ENCODE measurements at places on chromosomes 4 and X.

GRCh38 chrX:136608295-136608933 lies 39.5 kb upstream of the CD40LG start:
- no peak for DNase-seq

GRCh38 chr4:7101692-7102515 lies 34.0 kb upstream of the GRPEL1 start:
- DNase-seq: peak; percentile 91

DNA sequence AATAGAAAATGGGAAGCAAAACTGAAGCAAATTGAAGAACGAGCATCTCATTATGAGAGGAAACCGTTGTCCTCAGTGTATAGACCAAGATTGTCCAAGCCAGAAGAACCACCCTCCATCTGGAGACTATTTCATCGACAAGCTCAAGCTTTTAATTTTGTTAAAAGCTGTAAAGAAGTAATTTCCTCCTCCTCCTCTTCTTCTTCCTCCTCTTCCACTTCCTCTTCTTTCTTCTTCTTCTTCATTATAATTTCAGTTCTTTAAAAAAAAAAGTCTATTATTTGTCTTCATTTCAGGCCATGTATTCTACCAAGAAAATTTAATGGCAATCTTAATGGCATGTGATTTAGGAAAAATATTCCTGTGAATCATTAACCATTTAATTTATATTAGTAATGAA lies 7.6 kb downstream of the PRIMPOL start:
- no peak for DNase-seq

DNA sequence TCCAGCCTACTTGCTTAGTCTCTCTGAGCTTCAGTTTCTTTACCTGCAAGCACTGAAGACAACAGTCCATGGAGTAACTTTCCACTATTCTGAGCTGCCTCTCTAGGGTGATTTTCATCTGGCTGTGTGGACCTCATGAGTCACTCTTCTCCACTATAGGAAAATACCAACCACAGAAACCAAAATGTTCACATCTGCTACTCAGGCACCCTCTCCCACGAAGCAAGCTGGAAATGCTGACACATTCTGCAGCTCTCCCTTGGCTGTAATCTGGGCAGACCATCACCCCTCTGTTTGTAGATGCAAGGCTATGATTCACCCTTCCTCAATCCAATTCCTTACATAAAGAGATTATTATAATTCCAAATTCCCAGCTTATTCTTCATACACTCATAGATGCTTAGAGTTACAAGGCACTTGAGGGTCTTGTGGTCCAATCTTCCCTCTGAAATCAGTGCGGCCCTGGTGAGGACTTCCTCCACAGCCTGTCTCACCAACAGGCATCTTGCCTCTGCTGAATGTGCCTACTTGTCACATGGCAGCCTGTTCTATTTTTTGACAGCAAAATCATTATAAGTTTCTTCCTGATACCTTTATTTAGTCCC lies 97.0 kb upstream of the LNX1 start:
- no peak for DNase-seq

DNA sequence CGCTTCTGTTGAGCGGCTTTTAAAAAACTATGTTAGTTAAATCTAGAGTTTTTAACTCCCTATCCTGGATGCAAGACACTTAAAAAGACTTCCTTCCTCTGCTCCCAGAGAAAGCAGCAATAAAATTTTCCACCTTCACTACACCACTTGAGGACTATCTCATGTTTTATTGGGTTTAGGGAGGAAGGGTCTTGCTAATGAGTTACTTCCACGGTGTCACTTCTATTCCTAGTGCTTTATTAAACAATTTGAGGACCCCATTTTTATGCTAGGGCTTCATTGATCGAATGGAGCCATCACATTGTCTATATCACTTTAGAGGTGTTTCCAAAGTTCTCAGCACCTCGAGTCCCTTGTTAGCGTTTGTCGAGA lies 3.7 kb upstream of the STIM2 start:
- DNase-seq: no peak

GRCh38 chr4:122614621-122615020 lies 6.2 kb downstream of the IL21 start:
- no peak for DNase-seq

GRCh38 chr4:109113521-109113920 lies 188.9 kb downstream of the COL25A1 start:
- no peak for DNase-seq

DNA sequence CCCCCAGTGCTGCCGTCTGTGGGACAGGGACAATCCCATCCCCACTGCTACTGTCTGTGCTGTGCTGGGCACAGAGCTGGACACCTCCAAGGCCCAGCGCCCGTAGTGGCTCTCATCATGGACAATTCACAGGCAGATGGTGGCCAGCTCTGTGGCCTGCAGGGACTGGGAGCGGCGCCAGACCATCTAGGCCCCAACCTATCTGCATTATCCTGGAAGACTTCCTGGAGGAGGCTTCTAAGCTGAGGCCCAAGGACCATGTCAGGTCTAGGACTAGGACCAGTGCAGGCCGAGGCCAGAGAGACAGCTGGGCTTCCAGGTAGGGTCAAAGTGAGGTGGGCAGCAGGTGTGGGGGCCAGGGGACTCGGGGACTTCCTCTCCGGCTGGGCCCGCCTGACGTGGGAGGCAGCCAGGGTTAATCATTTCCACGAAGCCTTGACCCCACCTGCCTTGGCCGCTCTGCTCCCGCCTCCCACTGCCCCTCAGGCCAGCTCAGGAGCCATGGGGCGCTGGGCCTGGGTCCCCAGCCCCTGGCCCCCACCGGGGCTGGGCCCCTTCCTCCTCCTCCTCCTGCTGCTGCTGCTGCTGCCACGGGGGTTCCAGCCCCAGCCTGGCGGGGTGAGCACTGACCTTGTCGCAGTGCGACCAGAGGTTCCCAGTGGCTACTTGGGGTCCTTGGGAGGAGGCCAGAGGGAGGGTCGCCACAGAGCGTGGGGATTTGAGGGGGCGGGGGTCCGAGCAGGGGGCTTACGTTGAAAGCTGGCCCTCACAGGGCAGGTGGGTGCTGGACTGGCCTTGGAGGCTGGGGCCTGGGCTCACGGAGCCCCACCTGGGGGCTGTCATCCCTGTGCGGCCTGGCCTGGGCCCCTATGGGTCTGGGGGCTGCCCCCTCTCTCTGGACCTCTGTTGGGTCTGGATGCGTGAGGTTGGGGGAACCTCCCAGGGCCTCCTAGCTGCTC lies at the start of gene HGFAC:
Gene HGFAC, plus strand, starts transcription at position 468 of the 959 bp plus-strand sequence. Its CDS starts 34 bp downstream, at position 502.
- DNase-seq: no peak

DNA sequence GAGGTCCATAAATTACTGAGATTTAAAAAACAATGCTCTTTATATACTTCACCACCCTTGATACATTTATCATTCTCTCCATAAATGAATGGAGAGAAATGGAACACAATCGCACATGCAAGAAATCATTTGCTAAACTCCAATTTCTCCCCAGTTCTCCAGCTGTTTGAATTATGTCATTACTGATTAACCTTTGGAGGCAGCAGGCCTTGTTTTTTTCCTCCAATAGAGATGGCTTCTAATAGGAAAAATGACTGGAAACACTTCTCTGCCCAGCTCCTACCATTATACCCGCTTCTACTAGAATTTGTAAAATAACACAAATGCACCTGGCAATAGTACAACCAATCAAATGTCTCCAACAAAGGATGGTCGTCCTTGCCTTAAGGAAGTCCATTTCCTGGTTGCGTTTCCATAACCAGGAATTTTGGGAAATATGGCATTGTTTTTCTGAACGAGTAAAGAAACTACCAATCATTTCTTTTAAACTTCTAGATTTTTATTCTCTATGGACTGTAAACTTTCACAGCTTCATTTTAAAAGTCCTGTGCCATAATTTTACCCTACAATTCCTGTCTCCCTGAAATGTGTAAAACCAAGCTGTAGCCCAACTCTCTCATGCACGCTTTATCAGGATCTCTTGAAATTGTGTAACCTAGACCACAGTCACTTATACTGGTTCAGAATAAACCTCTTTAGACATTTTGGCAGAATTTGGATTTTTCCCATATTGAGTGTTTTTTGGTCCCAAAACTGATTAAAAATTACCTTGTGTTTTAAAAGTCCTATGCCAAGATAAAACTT lies 60.1 kb downstream of the APBB2 start:
- DNase-seq: no peak

GRCh38 chr4:946517-947471 lies 14.5 kb downstream of the TMEM175 start:
- peak; percentile 55 for DNase-seq

DNA sequence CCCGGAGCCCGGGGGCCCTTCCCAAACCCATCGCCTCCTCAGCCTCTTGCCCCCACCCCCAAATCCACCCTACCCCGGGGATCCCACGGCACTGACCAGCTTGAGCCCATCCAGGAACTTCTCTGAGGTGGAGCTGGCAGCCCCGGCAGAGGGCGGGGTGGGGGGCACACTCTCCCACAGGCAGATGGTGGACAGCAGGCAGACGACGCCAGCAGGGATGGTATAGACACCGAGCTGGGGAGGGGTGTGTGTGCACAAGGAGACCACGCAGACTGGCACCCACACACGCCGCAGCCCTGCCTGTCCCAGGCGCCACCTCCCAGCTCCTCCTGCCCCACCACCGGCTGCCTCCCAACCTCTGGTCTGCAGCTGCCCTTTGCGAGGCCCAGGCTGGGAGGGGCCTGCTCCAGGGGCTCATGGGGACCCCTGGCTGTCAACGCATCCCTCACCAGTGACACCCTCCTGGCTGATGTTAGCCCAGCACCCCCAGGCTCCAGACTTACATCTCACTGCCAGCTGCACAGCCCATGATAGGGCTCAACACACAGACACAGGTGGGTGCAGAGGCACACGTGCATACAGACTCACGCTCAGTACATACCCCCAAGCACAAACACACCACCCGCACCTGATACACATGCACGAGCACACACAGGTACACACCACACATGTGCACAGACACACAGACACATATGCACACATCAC lies 4.2 kb downstream of the SLC49A3 start:
- DNase-seq: no peak

GRCh38 chrX:96094616-96095015 lies 590.0 kb upstream of the DIAPH2 start:
- no peak for DNase-seq

DNA sequence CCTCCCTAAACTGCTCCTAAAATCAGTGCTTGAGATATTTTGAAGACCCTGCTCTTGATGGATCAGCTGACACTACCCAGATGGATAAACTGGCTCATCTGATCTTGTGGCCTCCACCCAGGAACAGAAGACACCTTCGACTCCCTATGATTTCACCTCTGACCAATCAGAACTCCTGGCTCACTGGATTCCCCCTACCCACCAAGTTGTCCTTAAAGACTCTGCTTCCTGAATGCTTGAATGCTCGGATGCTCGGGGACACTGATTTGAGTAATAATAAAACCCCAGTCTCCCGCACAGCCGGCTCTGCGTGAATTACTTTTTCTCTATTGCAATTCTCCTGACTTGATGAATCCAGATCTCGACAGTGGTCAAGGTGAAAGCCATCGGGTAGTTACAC lies 12.0 kb upstream of the RPS3A start:
- no peak for DNase-seq

DNA sequence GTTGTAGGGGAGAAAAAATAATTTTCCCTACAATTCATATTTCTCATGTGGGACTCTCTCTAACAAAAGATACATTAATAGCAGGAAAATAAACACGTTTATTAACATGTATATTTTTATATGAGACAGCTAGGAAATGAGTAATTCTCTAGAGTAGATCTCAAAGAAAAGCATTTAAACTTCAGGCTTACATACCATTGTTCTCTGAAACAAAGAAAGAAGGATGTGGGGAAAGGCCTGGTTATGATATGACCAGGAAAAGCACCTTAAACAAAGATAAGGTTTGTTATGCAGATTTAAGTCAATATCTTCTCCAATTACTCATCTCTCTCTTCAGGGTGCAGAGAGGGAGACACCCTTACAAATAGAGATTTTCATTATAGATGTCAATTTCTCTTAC lies 131.3 kb downstream of the SLC7A11 start:
- no peak for DNase-seq

DNA sequence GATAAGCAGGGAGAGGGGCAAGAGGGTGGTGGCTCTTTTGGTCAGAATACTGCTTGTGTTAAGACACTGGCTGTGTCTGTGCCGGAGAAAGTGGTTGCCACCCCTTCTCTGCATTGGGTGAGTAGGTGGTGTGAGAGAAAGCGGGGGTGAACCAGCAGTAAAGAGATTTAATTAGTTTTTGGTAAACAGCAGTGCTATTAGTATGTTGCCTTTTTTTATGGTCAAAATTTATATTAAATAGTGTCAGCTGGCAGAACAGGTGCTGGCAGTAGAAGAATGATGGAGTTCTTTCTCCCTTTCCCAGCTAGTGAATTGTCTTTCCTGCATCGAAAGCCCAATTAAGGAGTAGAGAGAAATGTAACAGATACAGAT lies 181.6 kb downstream of the LARP7 start:
- DNase-seq: no peak
